Iris pigment epithelial cell (primary cell): ENCODE measurements at places on chromosomes 2 and 18.

- no peak for DNase-seq
These were observed 14.8 kb downstream of the FAM237A start for GRCh38 chr2:206657087-206657486.

DNA sequence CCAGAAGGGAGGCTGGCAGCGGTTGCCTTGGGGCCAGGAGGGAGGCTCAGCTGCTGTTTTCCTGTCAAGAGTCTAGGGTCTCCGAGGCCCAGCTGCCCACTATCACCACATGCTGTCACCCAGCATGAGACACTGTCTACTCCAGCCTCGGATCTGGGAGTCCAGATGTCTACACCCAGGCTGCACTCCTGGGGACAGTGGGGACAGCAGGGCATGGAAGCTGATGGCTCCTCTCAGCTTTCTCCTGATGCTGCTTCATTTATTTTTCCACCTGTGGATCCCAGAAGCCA, 134.0 kb downstream of the PTGR3 start:
- no peak for DNase-seq

GRCh38 chr2:132977812-132978529, 308.0 kb upstream of the LYPD1 start:
- DNase-seq: peak; percentile 47

- DNase-seq: no peak
These were observed 567.6 kb downstream of the PLCL1 start for GRCh38 chr2:198371921-198372543.

DNA sequence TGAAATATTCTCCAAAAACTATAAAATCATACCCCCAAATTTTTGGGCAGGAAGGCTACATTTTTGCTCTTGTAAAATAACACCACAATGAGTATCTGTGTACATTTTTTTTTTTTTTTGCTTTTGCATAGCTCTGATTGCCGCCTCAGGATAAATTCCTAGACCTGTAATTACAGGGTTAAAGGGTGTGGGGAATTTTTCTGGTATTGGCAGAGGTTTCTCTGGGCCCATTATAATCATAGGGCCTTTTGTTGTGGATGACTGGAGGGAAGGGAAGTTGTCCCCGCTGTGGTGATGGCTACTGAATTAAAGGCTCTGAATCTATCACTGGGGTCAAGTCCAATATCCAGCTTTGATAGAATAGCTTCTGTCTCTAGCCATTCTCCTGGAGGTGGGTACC, 26.6 kb downstream of the CCDC195 start:
- no peak for DNase-seq

DNA sequence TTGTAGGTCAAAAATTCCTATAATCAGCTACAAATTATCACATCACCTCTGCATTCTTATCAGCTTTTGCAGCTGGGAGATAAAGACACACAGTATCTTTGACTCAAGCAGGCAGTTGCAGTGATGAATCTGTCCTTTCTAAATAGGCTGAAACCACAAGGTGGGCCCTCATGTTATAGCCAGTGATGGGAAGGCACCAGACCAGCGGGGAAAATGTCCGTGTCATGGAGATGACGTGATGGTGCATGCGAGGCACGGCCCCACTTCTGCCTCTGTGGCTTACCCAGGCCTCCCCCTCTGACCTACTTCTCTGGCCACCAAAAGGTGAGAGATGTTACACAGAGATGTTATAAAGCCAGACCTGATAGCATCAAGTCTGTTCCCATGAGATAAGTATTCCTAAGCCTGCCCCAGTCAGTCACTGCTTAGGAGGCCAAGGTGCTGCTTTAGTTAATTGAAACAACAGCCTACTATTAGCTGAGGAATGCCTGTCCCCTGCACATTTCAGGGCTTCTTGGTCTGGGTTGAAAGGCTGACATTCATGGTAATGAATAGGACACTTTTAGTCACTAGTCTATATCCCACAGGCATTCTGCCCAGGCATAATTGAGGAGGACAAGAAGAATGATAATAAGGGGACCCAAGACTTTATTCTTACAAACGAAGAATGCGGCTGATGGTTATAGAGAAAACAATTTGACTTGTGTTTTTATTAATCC, 327.9 kb downstream of the LPIN1 start:
- no peak for DNase-seq

- peak; percentile 97 for DNase-seq
These were observed 229.1 kb upstream of the FN1 start for GRCh38 chr2:215664847-215665525.

DNA sequence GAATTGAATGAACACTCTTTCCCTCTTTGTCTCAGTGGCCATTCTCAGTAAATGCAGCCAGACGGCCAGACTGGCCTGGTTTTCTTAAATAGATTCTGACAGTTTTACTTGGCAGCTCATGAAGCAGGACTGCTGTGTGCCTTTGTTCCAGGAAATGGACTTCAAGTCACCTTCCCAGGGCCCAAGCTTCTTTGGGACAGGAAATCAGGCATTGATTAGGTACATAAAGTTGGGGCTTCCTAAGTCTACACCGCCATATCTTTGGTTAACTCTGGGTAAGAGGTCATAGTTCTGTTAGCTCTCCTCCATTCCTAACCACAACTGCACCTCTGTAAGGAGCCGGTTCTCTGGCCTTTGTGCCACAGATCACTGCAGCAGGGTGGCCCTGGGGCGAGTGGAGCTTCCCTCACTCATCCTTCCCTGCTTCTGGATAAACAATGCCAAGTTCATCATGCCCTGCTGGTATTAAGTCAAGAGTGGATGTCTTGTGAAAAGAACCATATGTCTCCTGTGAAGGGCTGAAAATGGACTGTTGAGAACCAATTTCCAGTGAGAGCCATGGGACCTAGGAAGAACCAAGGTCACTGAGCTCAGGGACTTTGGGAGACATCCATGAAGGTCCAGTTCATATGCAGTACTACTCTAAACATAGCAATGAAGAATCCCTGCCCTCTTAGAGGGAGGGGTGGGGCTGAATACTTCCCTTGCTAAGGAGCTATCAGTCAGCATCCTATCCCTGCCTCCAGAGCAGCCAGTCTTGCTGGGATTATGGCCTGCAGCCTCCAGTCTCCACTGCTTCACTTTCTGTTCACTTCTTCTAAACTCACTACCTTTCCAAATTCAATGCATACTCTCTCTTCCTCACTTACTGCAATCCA, 122.6 kb upstream of the XPO1 start:
- no peak for DNase-seq

- DNase-seq: peak; percentile 34
These were observed 2.0 kb upstream of the PRKCE start for GRCh38 chr2:45649462-45649857.

GRCh38 chr2:140363131-140363530, 1582.9 kb upstream of the NXPH2 start:
- no peak for DNase-seq

DNA sequence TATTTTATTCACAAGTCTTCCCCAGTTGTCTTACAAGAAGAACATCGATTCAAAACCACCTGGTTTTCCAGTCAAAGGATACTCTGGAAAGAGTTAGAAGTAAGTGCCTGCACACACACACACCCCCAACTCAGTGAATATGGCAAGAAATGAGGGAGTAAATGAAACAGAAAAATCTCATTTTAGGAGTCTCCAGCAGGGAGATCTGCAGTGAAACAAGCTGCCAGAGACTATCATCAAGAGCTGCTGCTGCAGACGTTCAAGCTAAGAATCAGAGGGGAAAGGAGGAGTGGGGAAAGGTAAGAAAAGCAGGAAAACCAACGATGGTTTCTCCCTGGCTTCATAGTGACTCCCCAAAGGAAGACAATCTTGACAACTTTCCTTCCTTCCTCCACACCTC, 2.4 kb downstream of the ALK start:
- DNase-seq: no peak

DNA sequence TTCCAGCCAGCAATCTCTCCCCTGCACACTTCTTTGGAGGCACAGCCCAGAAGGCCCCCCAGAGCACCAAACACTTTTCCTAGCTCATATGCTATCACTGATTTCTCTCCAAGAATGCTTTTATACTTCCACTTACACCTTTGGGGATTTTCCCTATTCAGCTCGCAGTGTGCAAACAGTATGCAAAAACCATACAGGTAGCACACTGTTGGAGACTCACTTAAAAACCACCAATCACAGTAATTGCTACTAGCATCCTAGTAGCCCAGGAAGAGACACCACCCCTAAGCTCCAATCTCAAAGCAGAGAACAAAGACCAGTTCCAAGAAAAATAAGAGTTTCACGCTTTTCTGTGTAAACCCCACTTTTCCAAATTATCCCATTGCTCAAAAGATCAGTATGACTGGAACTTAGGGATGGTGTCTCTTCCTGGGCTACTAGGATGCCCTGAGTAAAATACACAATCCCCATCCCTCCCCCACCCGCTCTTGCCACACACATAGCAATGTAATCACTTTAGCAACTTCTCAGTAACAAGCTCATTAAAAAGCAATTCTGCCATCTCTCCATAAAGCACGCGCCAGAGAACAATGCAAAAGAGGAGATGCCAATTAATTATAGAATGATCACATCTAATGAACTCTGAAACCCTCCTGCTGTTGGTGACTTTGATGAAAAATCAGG, 43.0 kb downstream of the KLF7 start:
- DNase-seq: no peak

DNA sequence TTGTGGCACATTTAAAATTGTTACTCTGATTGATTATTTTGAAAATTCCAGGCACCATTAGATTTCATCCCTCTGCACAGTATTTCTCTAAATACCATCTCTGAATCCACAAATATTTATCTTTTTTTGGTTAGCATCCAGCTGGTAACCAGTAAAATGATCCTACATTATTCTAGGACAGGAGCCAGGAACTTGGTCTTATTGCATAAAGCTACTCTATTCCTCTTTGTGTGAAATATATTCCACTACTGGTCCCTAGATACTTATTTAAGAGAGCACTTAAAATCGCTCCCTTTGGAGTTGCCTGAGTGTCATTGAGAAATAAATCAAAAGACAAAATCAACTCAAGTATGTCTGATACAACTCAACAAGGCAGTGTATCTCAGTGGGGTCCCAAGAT, 7.4 kb upstream of the MBOAT2 start:
- DNase-seq: peak; percentile 82

DNA sequence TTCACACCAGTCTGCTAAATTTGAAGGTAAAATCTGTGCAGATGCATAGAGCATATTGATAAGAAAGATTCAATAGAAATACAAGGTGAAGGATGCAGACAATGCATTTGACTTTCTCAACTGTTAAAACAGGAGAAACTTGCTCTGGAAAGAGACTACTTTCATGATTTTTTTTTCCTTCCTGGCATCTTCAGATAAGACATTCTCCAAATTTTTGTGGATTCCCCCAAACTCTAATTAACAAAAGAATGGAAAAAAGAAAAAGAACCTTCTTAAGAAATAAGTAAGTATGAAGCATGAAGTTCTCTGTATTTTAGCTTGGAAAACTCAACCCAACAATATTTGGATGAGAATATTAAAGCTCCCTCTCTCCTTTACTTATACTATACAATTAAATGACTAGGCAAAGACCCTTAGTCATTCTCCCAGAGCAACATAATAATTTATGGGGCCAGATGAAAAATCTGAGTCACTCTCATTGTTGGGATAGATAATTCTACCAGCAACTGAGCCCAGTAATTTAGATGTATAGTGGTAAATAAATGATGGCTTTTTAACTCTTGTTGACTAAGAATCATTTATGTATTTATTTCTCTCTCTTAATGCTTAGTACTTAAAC, 298.7 kb upstream of the COL3A1 start:
- DNase-seq: peak; percentile 58

DNA sequence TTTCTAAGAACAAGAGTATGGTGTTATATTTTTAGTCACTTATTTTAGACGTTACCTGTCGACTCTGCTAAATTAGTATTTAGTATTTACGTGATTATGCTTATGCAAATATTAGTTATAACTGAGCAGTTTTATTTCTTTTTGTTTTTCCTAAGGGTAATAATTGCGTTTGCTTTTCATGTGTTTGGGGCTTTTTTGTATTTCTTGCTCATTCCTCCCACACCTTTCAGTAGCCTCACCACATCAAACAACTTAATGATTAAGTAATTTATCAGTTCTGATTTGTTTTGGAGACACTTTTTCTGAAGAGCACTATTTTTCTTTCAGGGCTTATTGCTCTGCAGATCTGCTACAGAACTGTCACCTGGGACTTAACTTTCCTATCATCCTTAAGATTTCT, 7.5 kb downstream of the SLC4A1AP start:
- no peak for DNase-seq

DNA sequence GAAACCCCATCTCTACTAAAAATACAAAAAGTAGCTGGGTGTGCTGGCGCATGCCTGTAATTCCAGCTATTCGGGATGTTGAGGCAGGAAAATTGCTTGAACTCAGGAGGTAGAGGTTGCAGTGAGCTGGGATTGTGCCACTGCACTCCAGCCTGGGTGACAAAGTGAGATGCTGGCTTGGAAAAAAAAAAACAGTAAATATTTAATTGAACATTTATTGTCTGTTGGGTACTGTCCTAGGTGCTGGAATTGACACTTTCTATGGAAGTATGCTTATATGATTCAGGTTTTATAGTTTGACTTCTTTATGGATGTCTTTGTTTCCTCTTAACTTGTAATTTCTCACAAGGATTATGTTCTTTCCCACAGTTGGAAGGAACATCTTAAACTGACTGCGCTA, 633.1 kb upstream of the SETBP1 start:
- DNase-seq: no peak

GRCh38 chr2:239164335-239164871, 236.4 kb downstream of the HDAC4 start:
- no peak for DNase-seq

DNA sequence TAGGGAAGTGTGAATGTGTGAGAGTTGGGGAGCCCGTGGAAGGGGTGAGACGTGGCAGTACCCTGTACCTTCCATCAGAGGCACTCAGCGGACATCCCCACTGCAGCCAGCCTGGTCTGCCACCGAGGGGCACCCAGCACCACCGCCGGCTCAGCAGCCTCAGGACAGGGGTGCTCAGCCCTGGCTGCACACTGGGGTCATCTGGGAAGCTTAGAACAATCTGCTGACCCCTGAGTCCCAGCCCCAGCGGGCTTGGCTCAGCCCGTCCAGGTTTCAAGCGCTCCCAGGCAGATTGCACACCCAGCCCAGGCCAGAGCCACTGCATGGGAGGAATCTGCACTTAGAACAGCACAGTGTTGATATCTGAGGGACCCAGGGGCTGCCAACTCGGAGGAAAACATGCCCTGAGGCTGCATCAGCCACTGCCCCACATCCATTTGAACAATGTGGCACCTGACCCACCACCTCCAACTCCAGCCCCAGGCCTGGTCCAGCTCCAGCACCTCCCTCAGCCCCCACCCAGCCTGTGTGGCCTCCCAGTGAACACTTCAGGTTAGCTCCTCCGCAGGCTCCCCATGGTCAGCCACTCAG, 147.1 kb upstream of the OTOS start:
- DNase-seq: no peak

DNA sequence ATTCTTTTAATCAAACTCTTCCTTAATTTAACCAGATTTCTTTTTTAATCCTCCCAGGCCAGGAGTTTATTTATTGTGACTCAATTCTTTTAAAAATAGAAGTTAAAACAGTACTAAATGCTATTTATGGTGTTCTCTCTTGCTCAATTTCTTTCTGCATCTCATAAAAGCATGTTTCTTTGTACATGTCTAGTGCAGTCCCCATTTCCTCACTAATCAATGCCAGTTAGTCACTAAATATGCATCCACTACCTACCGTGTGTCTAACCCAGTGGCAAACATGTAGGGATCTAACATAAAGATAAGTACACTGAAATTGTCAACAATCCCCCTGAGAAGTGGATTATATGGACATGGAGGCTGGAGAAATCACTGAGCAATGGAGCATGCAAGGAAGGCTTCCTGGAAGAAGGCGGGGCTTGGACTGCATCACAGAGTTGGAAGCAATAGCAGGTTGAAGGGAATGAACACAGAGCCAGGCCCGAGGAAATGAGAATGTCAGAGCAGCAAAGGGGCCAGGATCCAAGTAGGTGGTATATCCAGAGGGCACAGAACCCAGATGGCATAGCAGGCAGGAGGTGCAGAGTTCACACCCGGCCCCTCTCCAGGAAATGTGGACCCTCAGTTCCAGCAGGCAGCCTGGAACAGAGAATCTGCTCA, 105.3 kb upstream of the FOSL2 start:
- no peak for DNase-seq
